Dermis blood vessel endothelial cell (primary cell): ENCODE measurements at places on chromosomes 13 and 19. TPM values are rescaled to one million over a fixed set of nuclear protein-coding genes. Genes with fewer than 3 reads are reported as not detected.

TLE6 gene
- total RNA-seq, result 2.0 and 2.7 TPM in 2 replicates

HCST gene
- total RNA-seq, result 0.19 TPM in 1 of 2 replicates, not detected in the other

- DNase-seq, result peak; percentile 53
These were observed 2.9 kb downstream of the UBL3 start for GRCh38 chr13:29847501-29847983.

CYP4F8 gene
- total RNA-seq, result not detected in 2 replicates

- DNase-seq, result no peak
These were observed 344.4 kb downstream of the SUCLA2 start for GRCh38 chr13:47656651-47657050.

GRCh38 chr13:93411186-93411680, 184.6 kb downstream of the GPC6 start:
- DNase-seq, result no peak

C3 gene
- total RNA-seq, result 5.4 and 33.5 TPM in 2 replicates

DNA sequence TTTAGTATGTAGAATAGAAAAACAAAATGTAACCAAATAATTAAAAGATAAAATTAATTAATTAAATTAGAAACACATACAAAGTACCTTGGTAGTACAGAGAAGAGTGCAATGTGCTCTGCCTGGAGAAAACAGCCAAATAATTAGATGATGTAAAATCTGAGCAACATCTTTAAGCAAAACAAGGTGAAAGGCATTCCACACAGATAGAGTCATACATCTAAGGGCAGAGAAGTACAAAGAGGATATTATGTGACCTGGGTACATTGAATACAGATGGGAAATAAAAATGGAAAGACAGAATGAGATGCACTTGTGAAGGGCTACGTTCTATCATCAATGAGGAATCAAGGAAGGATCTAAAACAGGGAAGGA, 25.2 kb upstream of the FNDC3A start:
- DNase-seq, result no peak

LGALS14 gene
- total RNA-seq, result not detected in 2 replicates

- no peak for DNase-seq
These were observed 928.4 kb downstream of the EFNB2 start for GRCh38 chr13:105607016-105607415.

ZNF564 gene
- 8.4 and 13.3 TPM in 2 replicates for total RNA-seq

TSHZ3 gene
- 0.88 and 3.2 TPM in 2 replicates for total RNA-seq

- peak; percentile 95 for DNase-seq
These were observed 67.1 kb downstream of the RASA3 start for GRCh38 chr13:114065141-114065925.

GRCh38 chr19:806815-807421, 9.7 kb downstream of the PTBP1 start:
- no peak for DNase-seq

GRCh38 chr13:71254384-71254783, 612.6 kb downstream of the DACH1 start:
- no peak for DNase-seq

- no peak for DNase-seq
These were observed 66.0 kb downstream of the COL4A1 start for GRCh38 chr13:110240943-110241342.

DNA sequence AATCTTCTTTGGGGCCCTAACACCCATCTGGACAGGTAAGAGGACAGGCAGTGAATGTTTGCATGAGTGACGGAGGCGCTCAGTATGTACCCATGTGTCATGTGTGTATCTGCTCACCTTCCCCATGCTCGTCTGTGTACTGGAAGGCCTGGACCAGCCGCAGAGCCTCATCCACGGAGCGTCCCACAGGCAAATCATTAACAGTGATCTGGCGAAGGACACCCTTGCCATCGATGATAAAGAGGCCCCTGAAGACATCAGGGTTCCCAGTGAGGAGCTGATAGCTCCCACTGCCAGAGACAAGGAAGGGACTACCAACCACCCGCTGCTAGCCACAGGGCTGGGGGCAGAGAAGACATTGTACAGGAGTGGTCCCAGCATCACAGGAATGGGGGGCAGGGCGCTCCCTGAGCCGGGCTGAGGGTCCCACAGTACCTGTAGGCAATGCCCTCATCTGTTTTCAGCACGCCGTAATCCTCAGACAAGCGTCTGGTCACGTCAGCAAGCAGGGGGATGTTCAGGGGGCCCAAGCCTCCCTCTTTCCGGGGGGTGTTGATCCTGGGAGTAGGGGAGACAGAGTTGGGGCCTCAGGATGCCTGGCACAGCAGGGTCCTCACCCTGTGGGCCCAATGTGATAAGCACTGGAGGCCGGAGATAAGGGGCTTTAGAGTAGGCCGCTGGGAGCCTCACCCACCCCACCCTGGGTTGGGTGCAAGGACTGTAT, 1.7 kb downstream of the PRDX2 start:
- DNase-seq, result no peak
